ENCODE measurements at places on chromosomes 3 and 15.

GRCh38 chr3:30314757-30315325, 291.6 kb upstream of the TGFBR2 start:
- no peak for DNase-seq

GRCh38 chr3:12541625-12542024, 3.7 kb downstream of the MKRN2OS start:
- no peak for DNase-seq

DNA sequence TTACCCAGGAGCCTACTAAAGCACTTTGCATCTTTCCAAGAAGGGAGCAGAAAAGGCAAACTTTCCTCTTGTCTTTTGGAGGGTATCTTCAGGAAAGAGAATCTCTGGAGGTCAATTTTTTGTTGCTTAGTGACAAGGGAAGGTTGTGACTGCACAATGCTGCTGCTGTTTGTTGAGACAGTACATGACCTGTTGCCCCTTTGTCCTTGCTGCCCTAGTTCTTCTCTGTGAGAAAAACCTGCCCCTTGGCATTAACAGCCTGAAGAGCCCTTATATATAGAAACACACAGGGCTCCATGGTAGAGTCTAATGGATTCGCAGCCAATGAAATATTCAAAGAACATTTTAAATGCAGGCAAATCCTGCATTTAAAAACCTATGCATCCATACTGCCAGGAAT, 20.3 kb downstream of the KLHDC8B start:
- no peak for DNase-seq

DNA sequence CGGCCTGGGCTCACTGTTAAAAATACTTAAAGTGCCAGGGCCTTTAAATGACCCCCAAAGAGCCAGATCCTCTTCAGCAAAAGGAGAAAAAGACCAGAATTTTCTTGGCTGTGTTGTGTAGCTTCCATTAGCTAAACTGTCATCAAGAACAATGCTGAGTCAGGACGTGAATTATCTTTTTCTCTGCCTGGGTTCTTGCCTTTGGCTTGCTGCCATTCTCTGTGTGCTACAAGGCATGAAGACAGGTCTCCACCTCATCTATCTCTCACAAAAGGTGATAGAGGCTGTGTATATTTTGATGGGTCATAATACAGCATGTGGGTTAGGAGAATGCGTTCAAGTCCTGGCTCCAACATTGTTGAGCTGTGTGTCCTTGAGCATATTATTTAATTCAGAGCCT, 52.4 kb upstream of the SELENOK start:
- DNase-seq = no peak

DNA sequence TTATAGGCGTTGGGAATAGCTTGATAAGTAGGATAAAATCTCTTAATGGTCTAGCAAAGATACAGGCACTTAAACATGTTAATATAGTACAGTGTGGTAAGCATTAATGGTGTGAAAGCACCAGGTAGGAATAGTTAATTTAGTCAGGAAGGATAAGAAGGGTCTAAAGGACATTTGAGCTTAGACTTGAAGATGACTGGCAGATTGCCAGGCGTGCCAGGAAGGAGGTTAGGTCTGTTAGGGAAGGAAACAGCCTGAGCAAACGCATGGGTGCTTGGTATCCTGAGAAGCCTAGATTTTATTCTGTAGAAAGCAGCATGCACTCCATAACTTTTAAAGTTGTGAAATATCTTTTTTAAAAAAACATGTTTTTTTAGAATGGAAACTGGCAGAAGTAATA, 17.7 kb downstream of the SEC62 start:
- DNase-seq = no peak

- no peak for DNase-seq
Measured at GRCh38 chr3:134526319-134526718, 40.5 kb downstream of the CEP63 start.

DNA sequence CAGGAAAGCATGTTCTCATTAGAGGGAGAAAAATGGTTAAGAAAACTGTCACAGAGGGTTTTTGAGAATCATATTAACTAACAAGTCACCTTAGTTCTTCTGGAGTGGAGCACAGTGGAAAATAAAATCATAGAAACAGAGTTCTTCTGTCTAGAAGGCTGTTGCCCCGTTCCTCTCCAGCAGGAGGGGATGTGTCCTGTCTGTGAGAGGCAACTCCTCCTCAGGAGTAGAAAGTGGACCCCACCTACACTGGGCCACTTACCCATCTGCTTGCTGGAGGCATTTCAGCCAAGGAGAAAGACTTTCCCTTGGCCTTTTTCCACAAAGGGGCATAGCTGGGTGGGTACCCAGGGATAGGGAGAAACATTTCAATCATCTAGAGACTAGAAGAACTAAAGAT, 106.6 kb downstream of the SSR3 start:
- no peak for DNase-seq

GRCh38 chr3:43423142-43423541, 136.8 kb downstream of the SNRK start:
- DNase-seq = no peak

DNA sequence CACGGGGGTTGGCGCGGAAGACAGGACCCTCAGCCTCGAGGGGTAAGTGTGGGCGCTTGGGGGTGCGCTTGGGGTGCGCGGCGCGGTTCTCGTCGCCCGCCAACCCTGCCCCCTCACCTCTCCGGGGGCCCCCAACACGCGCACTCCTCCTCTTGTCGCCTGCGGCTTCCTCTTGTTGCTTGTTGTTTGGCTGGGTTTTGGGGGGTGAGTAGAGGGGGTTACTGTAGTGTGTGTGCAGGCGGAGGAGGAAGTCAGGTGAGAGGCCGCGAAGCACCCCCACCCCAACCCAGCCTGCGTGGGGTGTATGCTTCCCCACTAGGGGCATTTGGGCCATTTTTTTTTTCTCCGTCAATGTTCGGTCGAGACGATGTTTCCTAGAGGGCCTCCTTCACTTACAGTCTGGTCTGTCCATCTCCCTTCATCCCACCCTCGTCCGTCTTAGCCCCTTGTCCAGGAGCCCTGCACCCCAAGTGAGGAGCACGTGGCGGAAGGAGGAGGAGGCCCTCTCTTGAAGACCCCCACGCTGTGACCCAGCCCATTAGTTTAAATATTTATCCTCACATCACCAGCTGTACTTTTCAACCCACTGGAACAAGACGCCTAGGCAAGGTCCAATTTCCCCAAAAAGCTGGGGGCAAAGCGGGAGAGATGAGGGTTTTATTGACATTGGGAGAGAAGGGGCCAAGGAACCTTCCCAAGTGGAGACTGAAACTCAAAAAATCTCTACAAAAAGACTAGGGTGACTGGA, 20.4 kb upstream of the SATB1 start:
- no peak for DNase-seq

- no peak for DNase-seq
Measured at GRCh38 chr3:13662238-13662847, 113.4 kb downstream of the FBLN2 start.

DNA sequence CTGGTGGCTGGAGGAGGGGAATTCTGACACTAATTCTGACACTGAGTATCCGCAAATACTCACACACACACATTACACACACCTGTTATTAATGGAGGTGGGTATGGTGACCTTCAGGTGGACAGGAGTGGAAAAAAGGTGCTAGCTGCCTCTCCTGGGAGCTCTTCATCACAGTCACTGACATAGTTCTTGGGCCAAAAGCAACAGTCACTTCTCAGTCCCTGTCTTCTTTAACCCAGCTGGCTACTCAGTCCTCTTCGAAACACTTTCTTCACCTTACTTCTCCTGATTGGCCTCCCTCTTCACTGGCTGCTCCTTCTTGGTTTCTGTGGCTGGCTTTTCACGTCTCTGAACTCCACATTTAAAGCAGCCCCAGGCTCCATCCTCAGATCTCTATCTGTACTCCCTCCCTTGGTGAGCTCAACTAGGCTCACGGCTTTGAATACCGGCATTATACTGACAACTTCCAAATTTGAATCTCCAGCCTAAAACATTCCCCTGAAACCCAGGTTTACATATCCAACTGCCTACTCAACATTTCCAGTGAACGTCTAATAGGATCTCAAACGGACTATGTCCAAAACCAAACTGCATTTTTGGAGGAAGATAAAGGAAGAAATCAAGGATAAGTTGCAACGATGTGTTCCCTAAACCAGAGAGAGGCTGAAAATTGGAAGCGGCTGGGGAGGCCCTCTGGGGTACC, 53.2 kb upstream of the HEG1 start:
- peak; percentile 44 for DNase-seq

DNA sequence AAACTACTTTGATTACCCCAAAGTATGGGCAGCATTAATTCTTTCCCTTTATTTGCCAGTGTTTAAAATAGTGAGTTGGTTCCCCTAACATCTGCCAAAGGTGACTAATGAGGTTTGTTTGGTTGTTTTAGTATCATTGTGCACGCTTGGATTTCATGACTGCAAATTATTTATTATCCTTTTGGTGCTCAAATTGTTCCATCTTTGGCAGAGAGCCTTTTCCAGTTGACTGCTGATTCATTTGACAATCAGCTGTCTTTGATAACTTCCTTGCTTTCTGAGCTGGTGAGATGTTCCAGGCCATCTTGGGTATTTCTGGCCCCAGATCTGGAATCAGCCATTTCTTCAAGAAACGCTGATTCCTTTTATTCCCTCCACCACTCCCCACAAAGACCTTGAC, 8.9 kb downstream of the DLEC1 start:
- no peak for DNase-seq

GRCh38 chr3:36792342-36792741, 28.0 kb upstream of the DCLK3 start:
- no peak for DNase-seq

DNA sequence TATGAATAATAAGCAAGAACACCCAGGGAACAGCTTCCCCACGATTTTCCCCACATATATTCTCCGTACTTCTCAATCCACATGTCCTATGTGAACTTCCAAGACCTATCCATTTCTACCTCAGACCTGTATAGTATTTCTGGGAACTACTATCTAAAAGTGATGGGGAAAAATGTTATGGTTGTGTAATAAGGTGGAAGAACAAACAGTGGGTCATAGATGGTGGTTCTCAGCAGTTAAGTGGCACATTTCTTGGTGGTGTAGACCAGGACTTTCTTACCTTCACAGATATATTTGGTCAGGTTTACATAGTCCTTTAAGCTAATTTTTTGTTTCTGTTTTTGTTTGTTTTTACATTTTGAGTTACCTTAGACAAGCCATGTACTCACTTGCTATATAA, 675.1 kb downstream of the GBE1 start:
- no peak for DNase-seq

DNA sequence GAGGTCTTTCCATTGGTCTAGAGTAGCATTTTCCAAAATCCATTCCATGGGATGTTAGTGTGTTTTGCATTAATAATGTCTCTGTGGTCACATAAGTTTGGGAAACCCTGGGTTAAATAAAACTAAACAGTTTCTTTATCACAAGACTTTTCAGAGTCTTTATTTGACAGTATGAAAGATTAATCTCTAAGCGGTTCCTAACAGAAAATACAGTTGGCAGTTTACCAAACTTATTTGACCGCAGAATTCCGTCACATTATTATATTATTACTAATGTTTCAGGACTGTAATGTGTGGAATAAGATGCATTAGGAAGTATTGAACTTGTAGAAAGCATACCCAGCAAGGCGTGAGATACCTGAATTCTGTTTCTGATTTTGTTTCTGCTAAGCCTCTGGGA, 71.5 kb upstream of the ADAMTSL3 start:
- DNase-seq = no peak

DNA sequence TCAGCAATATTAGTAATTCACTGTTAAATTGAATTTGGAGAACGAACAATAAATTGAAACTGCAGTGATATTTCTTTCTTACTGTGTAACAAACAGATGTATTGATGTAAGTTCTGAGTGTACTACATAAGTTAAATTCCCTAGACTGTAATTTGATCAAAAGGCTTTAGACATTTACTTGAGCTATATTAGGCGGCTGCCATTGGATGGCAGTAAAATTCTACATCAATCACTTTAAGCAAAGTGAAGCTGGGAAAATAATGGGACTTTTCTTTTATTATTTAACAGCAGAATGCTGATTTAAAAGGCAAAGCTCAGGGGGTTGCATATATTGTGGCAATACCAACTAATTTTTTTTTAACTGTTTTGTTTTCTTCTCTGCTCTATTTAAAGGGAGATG, 212.6 kb upstream of the PLSCR5 start:
- DNase-seq = no peak

- no peak for DNase-seq
Measured at GRCh38 chr3:38576526-38577370, 72.7 kb downstream of the SCN5A start.

GRCh38 chr3:12807601-12808359, 11.3 kb downstream of the CAND2 start:
- no peak for DNase-seq

DNA sequence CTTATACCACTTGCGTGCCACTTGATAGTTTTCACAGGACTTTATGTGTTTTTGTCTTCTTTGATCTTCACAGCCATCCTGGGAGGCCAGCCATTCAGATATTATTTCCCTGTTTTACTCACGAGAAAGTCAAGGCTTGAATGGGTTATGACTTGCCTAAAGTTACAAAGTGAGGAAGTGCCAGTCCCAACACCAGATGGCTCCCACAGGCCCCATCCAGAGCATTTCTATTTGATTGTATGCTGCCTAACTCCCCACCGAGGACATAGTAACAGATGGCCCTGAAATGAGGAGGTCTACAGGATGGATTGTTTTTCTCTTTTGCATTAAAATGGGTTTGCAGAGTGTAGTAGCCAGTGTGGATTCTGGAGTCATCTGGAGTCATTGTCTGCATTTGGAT, 74.5 kb downstream of the SPTSSB start:
- DNase-seq = no peak

GRCh38 chr3:25768851-25769250, 14.4 kb downstream of the NGLY1 start:
- DNase-seq = no peak

GRCh38 chr3:12139111-12139511, 19.6 kb downstream of the TIMP4 start:
- DNase-seq = no peak

DNA sequence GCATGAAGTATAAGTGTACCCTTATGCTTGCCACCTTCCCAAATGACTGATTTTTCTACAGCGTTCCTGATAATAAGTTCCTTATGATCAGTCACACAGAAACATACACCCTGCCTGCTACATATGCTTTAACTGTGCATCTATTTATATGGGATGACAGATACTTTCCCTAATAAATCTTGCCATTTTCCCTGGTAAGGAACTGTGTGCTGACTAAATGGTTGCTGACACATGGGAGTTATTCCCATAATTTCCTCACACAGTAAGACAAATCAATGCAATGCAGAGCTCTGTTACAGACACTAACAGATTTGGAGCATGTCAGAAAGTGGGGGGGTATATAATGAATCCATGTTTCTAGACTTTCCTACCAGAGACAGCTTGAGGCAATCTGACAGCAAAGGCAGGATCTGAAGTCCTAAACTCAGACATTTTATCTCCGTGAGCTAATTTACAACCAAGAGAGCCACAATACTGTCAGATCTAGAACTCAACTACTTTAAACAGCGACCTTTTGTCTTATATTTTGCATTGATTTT, 86.9 kb upstream of the TCF12 start:
- DNase-seq = no peak

DNA sequence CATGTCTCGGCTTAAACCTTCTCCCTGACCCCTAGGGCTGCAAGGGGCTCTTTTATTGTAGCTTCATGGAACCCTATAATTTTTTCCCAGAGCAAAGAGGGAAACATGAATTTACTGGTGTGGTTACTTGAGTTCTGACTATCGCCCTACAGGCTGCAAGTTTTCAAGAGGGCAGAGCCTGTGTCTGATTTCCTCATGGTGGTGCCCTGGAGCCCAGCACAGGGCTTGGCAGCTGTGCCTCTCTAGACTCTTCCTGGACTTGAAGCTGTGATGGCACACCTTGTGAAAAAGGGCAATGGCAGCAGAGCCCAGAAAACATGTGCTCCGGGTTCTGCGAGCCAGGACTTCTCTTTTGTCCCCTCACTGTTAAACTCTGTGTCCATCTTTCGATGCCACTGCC, 34.2 kb upstream of the TF start:
- DNase-seq = peak; percentile 18

- no peak for DNase-seq
Measured at GRCh38 chr15:92901995-92902394, 1.9 kb downstream of the CHD2 start.
